DND-41 (cell line): ENCODE measurements at places on chromosomes 1 and 21.
A peak's percentile ranks its signal among the peaks of the same experiment; 100 is the strongest.

GRCh38 chr1:238961790-238962189, 424.6 kb upstream of the CHRM3 start:
- DNase-seq: no peak

DNA sequence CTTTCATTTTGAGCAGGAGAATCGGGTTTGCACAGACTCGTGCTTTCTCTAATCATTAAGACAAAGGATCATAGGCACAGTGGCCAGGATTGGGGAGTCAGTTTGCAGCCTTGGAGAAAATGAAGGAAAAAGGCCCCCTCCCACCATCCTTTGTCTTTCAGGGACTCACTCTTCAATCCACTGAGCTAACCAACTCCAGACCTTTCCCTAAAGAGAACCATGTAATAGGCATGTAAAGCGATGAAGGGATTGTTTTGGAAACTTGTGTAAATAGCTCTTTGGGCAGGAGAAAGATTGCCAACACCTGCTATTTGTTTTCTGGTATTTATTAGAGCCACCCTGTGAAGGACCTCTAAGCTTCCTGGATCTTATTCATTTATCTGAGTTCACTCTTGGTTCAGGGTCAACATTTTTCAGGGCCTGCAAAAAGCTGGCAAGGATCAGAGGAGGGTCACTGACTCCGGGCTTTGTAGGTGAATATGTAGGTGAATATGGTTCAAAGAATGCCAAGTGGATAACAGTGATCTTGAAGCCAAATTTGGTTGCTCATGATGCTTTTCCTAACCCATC, 192.6 kb upstream of the FGGY start:
- no peak for DNase-seq

GRCh38 chr1:169346036-169346589, 21.5 kb downstream of the NME7 start:
- DNase-seq: no peak

DNA sequence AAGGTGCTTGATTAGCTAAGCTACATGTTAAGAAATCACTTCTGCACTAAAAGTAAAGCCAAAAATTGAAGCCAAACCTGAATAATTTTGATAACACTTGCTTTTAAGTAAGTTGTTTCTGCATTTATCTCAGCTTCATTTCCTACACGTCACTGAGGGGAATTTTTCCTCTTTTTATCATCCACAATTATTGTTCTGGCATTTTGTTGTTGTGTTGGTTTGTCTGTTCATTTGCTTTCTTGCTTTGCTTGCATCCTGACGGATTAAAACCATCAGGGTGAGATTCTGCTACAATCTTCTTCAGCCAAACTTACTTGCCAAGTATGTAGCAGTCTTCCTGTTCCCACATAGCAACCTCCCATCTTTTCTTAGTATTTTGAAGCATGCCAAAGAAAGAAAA, 18.0 kb upstream of the EEIG2 start:
- DNase-seq: no peak

DNA sequence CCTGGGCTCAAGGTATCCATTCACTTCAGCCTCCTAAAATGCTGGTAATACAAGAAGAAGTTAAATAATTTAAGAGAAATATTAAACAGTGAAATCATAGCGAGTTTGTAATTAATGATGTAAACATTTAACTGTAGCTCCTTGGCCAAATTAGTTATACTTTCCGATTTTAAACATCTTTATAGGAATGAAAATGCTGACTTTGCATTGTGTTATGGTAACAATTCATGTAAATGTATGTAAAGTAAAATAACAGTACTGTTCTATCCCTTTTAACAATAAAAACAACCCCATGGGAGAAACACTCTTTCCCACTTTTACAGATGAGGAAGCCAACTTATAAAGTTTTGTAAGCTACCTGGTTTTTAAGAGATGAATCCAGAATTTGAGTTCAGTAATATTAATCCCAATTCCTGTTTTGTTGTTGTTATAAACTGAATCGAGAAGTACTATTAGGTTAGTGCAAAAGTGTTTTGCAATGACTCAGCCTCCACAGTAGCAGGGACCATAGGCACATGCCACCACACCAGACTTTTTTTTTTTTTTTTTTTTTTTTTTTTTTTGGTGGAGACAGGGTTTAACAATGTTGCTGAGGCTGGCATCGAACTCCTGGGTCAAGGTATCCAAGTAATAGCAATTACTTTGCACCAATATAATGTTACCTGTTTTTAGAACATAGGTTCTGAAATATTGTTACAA, 1360.4 kb downstream of the BRINP3 start:
- DNase-seq: no peak

DNA sequence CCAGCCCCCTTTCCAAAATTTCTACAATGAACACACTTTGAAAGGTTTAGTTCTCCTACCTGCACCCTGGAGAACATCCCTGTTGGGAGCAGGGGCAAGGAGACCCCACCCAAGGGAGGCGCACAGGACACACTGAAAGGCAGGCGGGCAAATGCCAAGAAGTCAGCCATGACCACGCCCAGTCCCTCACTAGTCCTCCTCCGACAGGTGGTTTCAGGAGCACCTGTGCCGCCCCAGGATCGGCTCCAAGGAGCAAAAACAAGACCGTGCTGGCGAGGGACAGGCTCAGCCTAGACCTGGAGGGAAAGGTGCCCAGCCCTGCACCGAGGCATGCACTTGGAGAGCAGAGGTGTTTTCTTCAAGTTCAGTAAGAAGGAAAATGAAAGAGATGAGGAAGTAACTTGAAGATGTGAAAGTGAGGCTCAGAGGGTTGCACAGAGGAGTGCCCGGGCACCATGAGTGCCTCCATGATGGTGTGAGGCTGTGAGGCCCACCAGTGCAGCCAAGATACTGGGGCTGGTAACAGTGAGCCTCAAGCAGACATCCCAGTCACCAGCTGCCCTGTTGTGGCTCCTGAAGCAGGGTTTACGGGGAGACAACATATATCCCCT, 19.6 kb upstream of the NADK start:
- DNase-seq: no peak

DNA sequence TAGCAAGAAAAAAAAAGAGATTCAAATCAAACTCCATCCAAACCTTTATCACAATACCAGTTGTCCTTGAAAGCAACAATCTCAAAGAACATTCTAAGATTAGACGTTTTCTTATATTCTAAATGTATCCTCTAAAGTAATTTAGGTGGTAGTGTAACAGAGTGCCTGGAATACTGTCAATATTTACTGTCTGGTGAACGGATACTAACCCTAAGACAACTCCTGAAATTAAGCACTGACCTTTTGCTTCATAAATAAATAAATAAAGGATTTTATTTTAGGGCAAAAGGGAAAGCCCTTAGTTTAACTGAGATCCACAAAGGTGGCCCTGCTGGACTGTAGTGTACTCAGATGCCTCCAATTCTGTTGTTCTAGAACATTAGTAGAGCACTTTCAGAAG, 9.9 kb upstream of the USH2A start:
- no peak for DNase-seq

- no peak for DNase-seq
These were observed 61.0 kb downstream of the PCBP3 start for GRCh38 chr21:45704311-45705108.

GRCh38 chr1:164648636-164649035, 89.7 kb downstream of the PBX1 start:
- no peak for DNase-seq

- peak; percentile 13 for DNase-seq
These were observed 2.1 kb downstream of the RBM15 start for GRCh38 chr1:110341146-110341871.

DNA sequence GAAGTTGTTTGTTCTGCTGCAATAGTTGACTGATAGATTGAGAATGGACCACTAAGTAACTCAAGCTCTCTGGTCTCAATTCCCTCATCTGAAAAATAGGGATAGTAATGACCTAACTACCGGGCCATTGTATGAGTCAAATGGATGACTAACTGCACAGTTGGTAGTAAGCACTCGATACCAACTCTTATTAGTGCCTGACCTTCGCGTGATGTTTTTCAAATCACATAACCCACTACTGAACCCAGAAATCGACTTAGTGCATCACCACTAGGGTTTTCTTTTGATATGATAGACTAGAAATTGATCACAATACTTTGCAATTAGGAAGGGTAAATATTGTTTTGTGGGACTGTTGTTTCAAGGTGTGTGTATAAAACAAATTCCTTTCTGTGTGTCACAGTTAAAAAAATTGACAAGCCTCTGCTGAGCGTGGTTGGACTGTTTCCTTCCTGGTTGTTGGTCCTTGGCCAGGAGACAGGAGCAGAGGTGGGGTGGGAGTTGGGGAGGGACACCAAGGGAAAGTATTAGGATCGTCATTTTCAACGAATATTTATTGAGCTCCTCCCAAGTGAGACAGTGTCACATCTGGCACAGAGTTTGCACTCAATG, 54.0 kb upstream of the LRP8 start:
- no peak for DNase-seq

- DNase-seq: no peak
These were observed 1.3 kb downstream of the AIRE start for GRCh38 chr21:44286716-44287632.
